ENCODE measurements at places on chromosomes 1 and 21.

- DNase-seq, result no peak
These were observed 92.9 kb downstream of the EDEM3 start for GRCh38 chr1:184661801-184662200.

- no peak for DNase-seq
These were observed 20.2 kb downstream of the DHRS3 start for GRCh38 chr1:12597792-12598191.

DNA sequence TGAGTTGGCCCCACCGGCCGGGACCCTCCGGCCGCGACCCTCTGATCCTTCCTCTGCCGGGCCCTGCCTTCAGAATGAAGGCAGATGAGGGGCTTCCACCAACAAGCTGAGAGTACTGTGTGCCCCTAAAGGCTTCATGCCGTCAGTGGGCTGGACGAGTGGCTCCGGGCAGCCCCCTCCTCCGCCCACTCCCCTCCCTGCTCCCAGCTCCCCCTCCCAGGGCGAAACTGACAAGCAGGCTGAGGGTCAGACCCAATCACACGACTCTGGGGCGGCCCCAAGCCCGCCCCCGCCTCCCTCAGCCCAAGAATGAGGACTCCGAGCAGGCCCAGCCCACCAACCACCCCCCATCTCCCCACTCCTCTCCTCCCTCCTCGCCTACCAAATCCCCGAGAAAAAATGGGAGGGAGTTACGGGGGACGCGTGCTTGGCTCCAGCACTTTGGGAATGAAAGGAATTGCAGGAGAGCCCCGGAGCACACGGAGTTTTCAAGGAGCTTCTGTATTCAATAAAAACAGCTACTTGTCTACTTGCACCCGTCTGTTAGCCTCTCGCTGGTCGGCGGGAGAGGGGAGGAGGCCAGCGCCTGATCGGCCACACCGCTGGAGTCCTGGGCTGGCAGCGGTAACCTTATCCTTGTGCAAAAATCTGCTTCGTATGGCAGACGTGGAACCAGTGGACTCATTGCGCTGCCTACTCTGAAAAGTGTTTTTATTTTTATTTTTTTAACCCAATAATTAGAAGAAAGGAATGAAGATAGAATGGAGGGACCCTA, at the start of gene COL11A1:
Gene COL11A1 (minus strand): TSS at position 147 of the 775 bp plus-strand sequence. CDS start 344 bp downstream, outside the sequence.
- DNase-seq, result no peak

DNA sequence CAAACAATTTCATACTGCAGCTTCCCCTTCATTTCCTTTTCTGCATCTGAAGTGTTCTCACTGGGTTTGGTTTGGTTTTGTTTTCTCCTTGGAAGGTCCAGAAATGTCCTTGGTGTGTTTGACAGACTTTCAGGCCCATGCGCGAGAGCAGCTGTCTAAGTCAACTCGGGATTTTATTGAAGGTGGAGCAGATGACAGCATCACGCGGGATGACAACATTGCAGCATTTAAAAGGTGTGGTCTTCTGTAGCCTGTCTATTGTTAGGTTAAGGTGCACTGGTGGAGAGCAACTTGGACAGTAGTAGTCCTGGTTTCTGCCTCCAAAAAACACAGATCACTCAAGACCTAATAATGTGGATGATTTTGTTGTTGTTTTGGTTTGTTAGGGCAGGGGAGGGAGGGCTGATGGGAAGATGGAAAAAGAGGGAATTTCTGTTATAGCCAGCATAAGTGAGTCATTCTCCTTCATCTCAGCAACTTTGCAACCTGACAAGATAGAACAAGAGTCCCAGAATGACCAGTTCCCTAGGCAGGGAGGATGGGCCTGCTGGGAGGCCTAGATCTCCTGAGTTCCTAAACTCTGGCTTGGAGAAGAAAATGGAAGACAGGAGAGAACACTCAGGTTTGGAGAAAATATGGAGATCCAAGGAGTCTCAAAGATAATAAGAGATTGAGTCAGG, 12.5 kb downstream of the HAO2 start:
- no peak for DNase-seq

DNA sequence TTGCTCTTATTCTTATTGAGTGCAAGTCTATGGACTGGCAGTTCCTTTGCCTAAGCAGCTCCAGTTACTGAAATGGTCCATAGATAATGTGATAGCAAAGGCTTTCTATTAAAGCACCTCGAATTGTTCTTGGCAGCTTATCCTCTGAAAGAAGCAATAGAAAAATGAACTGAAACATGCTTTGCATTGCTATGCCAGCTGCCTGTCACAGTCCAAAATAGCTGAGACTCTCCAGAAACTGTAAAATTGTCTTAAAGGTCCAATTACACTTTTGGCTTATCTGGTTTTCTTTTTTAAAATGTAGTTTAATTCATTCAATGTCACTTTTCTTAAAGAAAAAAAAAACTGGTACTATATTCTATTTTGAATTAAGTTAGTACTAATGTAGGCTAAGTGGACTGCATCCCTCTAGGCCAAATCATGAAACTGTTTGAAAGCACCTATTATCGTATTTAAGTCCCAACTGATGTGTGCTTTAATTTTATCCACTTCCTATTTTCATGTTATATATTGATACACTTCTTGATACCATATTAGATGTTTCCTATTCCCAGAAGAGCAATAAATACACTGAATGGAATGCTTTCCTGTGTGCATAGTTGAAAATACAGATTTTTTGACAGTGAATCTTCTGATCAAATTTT, 208.0 kb upstream of the DEPDC1 start:
- no peak for DNase-seq

GRCh38 chr1:116827607-116828105, 73.4 kb downstream of the CD2 start:
- DNase-seq, result no peak

DNA sequence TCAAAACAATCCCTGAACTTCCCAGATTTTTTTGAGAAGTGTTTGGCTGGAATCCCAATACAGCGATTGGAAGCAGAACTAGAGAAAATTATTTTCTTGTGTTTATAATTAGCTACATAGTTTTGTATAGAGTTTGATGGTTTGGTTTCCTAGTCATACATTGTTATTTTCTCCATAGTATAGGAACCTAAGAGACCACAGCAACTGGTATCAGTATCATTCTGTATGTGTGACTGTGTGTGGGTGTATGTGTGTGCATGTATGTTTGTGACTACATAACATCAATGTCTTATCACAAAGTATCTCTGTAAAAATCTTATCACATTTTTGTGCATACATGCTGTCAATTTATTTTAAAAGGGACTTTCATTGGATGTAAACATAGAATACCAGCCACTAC, 780.5 kb downstream of the MRPL39 start:
- no peak for DNase-seq

GRCh38 chr1:1230656-1231399, 973 bp downstream of the SDF4 start:
- DNase-seq, result no peak

DNA sequence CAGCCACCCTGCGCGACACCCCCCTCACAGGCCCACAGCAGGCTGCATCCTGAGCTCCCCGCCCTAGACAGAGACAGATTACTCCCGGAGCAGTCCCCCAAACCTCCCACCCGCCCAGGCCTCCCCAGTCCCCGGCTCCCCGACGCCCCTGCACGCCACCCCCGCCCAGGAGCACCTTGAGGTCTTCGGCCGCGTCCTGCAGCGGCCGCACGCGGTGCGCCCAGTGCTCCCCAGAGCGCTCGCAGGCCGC, 731 bp downstream of the TRIM11 start:
- DNase-seq, result no peak

GRCh38 chr1:6870571-6870970, 85.3 kb downstream of the CAMTA1 start:
- DNase-seq, result no peak

GRCh38 chr1:110228381-110228780, 18.3 kb downstream of the KCNC4 start:
- DNase-seq, result no peak

DNA sequence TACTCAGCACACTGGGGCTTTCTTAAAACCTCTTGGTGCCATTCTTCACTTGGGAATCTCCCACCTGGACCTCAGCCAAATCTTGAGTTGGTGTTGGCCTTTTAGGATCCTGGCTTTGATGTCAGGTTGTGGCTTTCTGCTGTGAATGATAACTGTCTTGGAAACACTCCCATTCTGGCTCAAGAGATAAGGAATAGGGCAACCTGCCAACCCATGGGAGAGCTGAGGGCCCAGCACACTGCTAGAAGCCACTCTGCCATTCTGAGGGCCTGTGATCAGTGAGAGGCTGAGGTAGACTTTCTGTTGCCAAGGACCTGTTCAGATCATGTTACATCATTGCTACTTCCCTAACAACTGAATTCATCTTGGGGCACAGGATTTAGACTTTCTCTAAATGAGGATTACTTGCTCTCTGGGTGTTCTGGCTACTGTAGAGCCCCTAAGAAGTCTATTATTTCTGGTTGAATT, 45.8 kb downstream of the TTC39A start:
- no peak for DNase-seq

- no peak for DNase-seq
These were observed 361.4 kb downstream of the HLX start for GRCh38 chr1:221240690-221241089.

DNA sequence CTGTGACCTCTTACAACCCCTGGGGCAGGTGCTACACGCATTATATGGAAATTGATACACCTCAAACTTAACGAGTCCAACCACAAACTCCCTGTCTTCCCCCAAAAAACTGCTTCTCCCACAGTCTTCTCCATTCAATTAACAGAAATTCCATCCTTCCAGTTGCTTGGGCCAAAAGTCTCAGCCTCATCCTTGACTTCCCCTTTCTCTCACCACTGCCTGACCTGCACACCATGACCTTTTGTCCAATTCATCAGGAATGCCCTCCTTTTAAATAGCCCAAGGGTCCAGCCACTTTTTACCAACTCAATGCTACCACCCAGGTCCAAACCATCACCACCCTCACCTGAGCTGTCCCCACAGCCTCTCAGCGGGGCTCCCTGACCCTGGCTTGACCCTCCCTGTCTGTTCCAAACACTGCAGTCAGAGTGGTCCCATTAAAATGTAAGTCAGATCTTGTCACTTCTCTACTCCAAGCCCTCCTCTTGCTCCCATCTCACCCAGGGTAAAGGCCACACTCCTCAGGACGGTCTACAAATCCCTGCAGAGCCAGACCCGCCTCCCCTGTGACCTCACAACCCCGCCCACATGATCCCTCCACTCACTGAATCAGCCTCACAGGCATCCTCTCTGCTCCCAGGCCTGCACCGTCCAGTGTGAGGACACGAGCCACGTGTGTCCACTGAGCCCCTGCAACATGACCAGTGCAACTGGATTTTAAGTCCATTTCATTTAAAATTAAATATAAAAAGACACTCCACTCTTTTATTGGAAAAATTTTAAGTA, 18.5 kb downstream of the KCNN3 start:
- DNase-seq, result no peak

DNA sequence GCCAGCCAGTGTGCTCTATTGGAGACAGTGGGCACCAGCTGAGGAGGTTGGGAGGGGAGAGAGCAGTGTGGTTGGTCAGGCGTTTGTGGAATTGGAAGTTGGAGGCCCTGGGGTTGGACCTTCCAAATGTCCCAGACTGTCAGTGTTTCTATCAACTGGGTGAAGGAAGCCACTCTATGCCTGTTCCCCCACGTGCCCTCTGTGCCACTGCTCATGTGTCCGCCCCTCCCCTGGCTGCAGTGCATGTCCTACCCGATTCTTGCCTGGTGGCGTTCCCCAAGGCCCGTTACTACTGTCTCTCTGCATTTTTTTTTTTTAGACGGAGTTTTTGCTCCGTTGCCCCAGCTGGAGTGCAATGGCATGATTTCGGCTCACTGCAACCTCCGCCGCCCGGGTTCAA, 21.1 kb downstream of the ADORA1 start:
- no peak for DNase-seq

- DNase-seq, result no peak
These were observed 180.5 kb upstream of the GORAB start for GRCh38 chr1:170351366-170351946.

DNA sequence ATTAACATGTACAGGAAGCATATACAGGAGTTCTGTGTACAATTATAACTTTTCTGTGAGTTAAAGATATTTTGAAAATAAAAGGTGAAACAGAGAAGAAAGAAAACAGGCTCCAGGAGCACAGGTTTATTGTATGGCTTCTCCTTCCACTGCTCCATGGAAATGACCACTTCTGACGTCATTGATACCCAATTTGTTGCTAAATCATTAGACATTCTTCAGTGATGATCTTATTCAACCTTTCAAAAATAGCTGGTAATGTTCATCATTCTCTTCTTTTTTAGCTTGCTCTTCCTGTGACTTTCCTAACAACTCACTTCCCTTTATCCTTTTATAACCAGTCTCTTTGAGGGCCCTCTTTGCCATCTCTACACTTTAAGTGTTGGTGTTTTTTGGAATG, 77.8 kb downstream of the KCNK2 start:
- DNase-seq, result no peak

DNA sequence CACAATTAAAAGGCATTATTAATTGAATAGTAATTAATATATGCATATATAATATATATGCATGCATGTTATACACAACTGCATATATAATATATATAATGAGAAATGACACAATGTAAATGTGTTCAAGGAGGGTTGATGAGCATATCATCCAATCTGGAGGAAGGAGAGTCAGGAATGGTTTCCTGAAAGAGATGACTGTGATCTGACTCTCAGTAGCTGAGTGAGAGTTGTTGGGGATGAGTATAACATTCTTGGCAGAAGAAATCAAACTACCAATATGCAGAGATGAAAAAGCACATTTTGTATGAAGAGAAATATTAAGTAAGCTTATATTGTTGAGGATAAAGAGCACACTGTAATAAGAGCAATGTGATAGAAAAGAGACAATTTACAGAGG, 37.3 kb downstream of the F13B start:
- DNase-seq, result no peak

GRCh38 chr1:82778612-82779011, 977.9 kb downstream of the ADGRL2 start:
- DNase-seq, result no peak

DNA sequence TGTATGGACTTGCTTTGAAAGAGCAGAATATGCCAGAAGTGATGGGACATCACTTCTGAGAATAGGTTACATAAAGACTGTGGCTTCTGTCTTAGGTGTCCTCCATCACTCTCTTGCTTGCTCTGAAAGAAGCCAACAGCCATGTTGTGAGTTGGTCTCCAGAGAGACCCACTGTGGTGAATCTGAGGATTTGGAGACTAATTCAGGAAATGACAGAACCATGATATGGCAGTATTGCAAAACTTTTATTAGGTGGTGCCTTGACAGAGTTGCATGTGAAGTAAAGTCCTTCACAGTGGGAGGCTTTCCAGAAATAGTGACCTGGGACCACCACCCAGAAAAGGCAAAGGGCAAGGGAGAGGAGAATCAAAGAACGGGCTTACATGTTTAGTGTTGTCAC, 628.6 kb downstream of the KCNT2 start:
- DNase-seq, result no peak

DNA sequence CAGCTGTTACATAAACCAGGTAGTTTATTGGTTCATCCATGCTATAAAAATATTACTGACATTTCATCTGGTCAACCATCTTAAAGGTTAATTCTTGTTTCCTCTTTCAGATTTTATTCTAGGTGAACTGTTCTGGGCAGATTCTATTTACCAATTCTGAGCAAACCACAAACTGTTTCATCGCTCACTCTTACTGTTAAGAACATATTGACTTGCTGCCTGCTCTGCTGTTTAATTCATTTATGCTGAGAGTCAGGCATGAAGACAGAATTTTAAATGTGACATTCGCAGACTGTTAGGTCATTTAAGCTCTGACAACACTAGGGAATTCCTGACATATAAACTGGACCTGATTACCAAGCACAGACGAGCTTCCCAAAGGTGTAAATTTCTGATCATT, 98.3 kb downstream of the PIGK start:
- DNase-seq, result no peak

GRCh38 chr1:59388191-59388590, 91.3 kb downstream of the FGGY start:
- DNase-seq, result no peak

- no peak for DNase-seq
These were observed 15.7 kb downstream of the FNDC7 start for GRCh38 chr1:108728327-108728923.

Measured in naive thymus-derived CD4-positive, alpha-beta T cell (primary cell).